Activated T-helper 17 cell treated with anti-CD3 and anti-CD28 coated beads, Interleukin-2, amount 50 U/mL, for 72 hours (primary cell): ENCODE measurements at places on chromosomes 1 and 21.

DNA sequence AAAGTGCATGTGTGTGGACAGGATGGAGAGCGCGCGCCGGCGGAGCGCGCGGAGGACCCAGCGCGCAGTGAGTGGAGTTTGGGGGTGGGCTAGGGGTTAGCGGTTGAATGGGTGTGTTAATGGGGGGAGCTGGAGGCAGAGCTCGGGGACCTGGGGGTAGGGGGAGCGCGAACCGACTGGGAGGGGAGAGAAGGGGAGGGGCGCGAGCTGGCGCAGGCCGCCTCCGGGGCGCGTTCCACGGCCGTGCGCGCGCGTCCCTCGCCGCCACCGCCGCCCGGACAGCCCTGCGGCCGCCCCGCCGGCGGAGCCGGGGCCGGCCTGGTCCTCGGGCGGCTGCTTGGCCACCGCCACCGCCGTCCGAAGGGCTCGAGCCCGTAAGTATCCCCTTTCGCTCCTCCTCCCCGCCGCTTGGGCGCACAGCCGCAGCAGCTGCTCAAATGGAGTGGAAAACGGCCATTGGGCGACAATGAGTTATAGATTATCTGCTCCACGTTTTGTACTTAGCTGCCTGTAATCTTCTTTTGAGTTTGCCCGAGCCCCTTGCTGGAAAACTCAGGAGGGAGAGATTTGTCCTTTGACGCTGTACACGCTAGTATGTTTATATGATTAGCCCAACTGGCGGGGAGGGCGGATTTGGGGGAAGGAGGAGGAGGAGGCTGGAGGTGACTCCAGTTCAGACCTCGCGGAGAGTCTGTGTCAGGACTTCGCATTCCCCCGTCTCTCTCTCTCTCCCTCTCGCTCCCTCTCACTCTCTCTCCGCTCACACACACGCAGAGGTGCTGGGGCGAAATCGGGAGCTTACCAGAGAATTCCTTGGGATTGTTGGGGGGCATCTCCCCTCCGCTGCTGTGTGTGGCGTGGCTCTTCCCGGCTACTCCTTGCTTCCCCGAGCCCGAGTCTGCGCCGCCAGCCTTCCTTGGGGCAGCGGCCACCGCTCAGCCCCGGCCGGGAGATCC lies at the start of gene ADGRL2:
Gene ADGRL2, plus strand, starts transcription at position 240 of the 956 bp plus-strand sequence. CDS start 36,051 bp downstream, outside the sequence.
- H3K4me1 ChIP-seq = peaks cover 4% of the 10 kb centered on the region
- H3K27ac ChIP-seq = no peak within 1 kb of the TSS
- H3K4me3 ChIP-seq = peak within 1 kb of the TSS; percentile 15
- ATAC-seq = no peak
- no peaks in the 10 kb centered on the region for H3K36me3 ChIP-seq

- peaks cover 14% of the 10 kb centered on the region for H3K27me3 ChIP-seq
- H3K27ac ChIP-seq = peak overlapping the region; percentile 8
- no peak overlapping the region for H3K4me3 ChIP-seq
- H3K36me3 ChIP-seq = no peaks in the 10 kb centered on the region
Observed at GRCh38 chr1:58548371-58548770, 1.8 kb upstream of the OMA1 start.

- no peaks in the 10 kb centered on the region for H3K36me3 ChIP-seq
- H3K4me1 ChIP-seq = no peaks in the 10 kb centered on the region
- no peak overlapping the region for H3K4me3 ChIP-seq
- no peaks in the 10 kb centered on the region for H3K27me3 ChIP-seq
- ATAC-seq = no peak
- no peak overlapping the region for H3K27ac ChIP-seq
Observed at GRCh38 chr21:44199448-44199847, 41.3 kb downstream of the ICOSLG start.

- no peaks in the 10 kb centered on the region for H3K36me3 ChIP-seq
- no peaks in the 10 kb centered on the region for H3K4me1 ChIP-seq
- no peaks in the 10 kb centered on the region for H3K27me3 ChIP-seq
- H3K4me3 ChIP-seq = no peak overlapping the region
Observed at GRCh38 chr21:46151261-46151988, 4.0 kb downstream of the FTCD start.
